ENCODE measurements at places on chromosomes 3 and 15. TPM values are rescaled to one million over a fixed set of nuclear protein-coding genes. Genes with fewer than 3 reads are reported as not detected.

- no peak overlapping the region for H3K4me3 ChIP-seq
- H3K4me1 ChIP-seq, result peaks cover 47% of the 10 kb centered on the region
- H3K27me3 ChIP-seq, result no peaks in the 10 kb centered on the region
- no peaks in the 10 kb centered on the region for H3K36me3 ChIP-seq
Observed at GRCh38 chr15:99425657-99426301, 140.0 kb upstream of the MEF2A start.

GRCh38 chr3:67018789-67019526 is 20.9 kb downstream of the KBTBD8 start:
- no peaks in the 10 kb centered on the region for H3K27me3 ChIP-seq
- no peak for DNase-seq
- H3K36me3 ChIP-seq, result no peaks in the 10 kb centered on the region

GRCh38 chr3:4492208-4493013 is 737 bp upstream of the ITPR1 start:
- peaks cover 31% of the 10 kb centered on the region for H3K4me1 ChIP-seq
- peak overlapping the region; percentile 35 for H3K27ac ChIP-seq
- H3K4me3 ChIP-seq, result peak overlapping the region; percentile 92
- H3K27me3 ChIP-seq, result no peaks in the 10 kb centered on the region
- DNase-seq, result peak; percentile 56

GRCh38 chr3:120129718-120130513 is 35.7 kb upstream of the GSK3B start:
- no peaks in the 10 kb centered on the region for H3K4me1 ChIP-seq
- H3K27ac ChIP-seq, result no peak overlapping the region
- no peak for DNase-seq

GRCh38 chr3:37611771-37612170 is 249.9 kb upstream of the CTDSPL start:
- no peak overlapping the region for H3K4me3 ChIP-seq
- H3K36me3 ChIP-seq, result no peaks in the 10 kb centered on the region
- H3K27me3 ChIP-seq, result no peaks in the 10 kb centered on the region
- no peak for DNase-seq

DNA sequence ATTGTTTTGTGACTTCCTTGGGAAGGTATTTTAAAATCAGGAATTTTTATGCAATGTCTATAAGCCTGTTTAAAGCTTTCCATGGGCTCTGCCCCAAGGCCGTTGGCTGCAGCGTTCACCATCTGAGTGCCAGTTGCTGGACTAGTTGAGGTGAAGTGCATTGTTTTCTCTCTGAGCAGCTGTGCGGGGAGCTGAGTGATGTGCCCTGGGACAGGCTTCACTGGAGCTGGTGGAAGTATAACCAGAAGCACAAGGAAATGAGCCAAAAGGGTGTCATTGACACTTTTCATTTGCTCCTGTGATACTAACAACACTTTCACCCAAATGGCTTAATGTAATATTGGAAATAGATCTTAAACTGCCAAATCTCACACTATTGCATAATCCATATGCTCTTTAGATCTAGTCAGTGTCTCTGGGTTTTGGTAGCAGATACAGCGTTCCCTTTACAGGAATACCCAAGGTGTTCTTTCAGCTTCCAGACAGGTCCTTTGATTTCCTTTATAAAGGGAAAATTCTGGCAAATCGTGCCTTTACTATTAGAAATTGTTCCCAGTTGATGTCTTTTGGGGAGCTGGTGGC is 29.2 kb downstream of the APH1B start:
- H3K36me3 ChIP-seq, result peaks cover 33% of the 10 kb centered on the region
- no peak overlapping the region for H3K4me3 ChIP-seq
- no peaks in the 10 kb centered on the region for H3K4me1 ChIP-seq
- H3K27ac ChIP-seq, result no peak overlapping the region
- DNase-seq, result no peak
- no peaks in the 10 kb centered on the region for H3K27me3 ChIP-seq

DNA sequence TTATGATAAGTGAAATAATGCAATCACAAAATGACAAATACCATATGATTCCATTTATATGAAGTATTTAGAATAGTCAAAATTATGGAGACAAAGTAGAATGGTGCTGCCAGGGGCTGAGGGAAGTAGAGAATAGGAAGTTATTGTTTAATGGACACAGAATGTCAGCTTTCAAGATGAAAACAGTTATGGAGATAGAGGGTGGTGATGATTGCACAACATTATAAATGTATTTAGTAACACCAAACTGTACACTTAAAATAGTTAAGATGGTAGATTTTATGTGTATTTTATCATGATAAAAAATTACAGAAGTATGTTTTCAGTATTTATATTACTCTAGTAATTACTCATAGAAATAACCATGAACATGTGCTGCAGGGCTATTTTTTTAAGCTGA is 100.8 kb upstream of the AZI2 start:
- no peaks in the 10 kb centered on the region for H3K27me3 ChIP-seq
- no peaks in the 10 kb centered on the region for H3K4me1 ChIP-seq
- DNase-seq, result no peak
- no peaks in the 10 kb centered on the region for H3K36me3 ChIP-seq
- H3K27ac ChIP-seq, result no peak overlapping the region

GRCh38 chr3:16741890-16742289 is 136.7 kb upstream of the DAZL start:
- no peaks in the 10 kb centered on the region for H3K27me3 ChIP-seq
- H3K4me1 ChIP-seq, result no peaks in the 10 kb centered on the region
- no peak overlapping the region for H3K27ac ChIP-seq
- no peaks in the 10 kb centered on the region for H3K36me3 ChIP-seq
- H3K4me3 ChIP-seq, result no peak overlapping the region

- H3K27ac ChIP-seq, result no peak overlapping the region
- H3K36me3 ChIP-seq, result no peaks in the 10 kb centered on the region
- H3K4me3 ChIP-seq, result no peak overlapping the region
- H3K27me3 ChIP-seq, result no peaks in the 10 kb centered on the region
Observed at GRCh38 chr15:77187751-77188464, 117.0 kb upstream of the TSPAN3 start.

DNA sequence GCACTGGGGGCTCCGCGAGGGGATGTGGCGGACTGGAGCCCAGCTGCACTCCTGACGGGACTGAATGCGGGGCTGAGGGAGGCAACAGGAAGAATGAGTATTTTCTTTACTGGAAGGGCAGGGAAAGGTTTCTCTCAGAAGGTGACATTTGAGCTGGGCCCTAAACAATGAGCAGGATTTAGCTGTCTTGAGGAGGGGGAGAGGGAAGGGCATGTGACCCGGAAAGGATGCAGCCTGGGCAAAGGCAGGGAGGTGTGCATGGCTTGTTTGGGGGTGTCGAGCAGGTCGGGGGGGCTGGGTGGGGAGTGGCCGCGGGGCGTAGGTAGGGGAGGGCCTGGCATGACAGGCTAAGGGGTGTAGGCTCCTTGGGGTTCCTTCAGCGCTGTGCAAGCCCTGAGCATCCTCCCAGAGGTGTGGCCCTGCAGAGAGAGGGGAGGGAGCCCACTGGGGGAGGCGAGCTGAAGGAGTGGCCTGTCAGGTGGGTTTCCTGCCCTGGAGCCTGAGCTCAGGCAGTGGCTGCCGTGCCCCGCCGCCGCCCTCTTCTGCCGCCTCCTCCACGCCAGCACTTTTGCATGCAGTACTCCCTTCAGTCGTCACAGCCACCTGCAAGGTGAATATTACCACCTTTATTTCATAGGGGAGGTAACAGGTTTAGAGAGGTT is 17.2 kb upstream of the ANKDD1A start:
- H3K4me3 ChIP-seq, result peak overlapping the region; percentile 58
- peak; percentile 82 for DNase-seq
- peaks cover 70% of the 10 kb centered on the region for H3K4me1 ChIP-seq
- no peaks in the 10 kb centered on the region for H3K36me3 ChIP-seq

DNA sequence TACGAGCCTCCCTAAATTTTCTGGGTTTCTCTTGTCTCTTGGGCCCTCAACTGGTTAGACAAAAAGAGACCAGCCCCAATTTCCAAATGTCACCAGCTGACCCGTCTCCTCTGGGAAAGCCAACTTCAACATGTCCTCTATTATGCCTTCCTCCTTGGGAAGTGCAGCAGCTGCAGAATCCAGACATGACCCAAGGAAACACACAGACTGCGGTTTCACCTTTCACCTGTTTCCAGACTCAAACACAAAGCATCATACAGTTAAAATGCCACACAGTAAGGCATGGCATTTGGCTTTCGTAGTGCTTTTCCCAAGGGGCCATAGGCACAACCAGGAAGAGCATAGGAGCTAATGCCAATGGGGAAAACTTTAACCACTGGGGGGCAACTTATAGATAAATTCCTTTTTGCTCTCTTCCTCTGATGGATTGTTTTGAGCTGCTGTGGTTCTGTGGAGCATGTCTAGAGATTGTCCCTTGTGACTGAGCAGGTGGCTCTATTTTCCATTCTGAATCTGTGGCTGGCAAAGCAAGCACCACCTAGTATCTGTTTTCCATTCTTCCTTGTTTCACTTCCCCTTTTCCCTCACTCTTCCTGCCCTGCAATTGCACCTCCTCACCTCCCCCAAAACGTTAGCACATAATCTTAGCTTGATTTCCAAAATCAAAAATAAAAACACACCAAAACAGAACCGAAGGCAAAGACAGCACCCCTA is 49.3 kb downstream of the HHLA2 start:
- H3K27ac ChIP-seq, result no peak overlapping the region
- H3K27me3 ChIP-seq, result no peaks in the 10 kb centered on the region
- H3K36me3 ChIP-seq, result no peaks in the 10 kb centered on the region
- no peaks in the 10 kb centered on the region for H3K4me1 ChIP-seq
- no peak for DNase-seq

DNA sequence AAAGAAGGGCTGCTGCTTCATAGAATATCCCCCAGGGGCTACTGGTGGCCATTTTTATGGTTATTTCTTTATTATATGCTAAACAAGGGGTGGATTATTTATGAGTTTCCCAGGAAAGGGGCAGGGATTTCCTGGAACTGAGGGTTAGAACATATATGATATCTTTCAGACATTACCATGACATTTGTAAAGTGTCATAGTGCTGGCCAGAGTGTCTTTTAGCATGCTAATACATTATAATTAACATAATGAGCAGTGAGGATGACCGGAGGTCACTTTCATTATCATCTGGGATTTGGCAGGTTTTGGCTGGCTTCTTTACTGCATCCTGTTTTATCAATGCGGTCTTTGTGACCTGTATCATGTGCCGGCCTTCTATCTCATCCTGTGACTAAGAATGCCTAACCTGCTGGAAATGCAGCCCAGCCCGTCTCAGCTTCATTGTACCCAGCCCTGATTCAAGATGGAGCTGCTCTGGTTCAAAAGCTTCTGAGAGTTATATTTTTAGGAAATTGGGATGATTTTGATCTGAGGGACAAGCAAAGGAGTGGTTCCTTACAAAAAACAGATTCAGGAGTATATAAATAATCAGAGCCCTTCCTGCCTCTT is 9.1 kb upstream of the ZBTB20 start:
- no peaks in the 10 kb centered on the region for H3K4me1 ChIP-seq
- H3K36me3 ChIP-seq, result no peaks in the 10 kb centered on the region
- H3K27ac ChIP-seq, result no peak overlapping the region

DNA sequence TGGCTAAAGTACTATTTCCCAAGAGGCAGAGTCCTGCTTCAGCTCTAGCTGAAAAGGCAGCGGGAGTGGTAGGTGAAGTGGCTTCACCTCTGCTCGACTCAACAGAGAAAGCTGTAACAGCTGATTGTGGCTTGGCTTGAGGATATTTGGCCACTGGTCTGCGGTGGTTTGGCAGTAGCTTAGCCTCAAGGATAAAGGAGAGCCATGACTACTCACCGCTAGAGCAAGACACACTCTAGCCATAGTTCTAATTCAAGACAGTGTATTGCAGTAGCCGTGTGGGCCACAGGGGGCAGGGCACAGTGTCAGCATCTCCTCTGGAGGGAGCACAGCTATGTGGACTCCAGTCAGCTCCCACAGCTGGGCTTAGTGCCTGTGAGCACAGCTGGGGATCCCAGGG is 23.5 kb downstream of the TPRG1 start:
- no peaks in the 10 kb centered on the region for H3K36me3 ChIP-seq
- no peaks in the 10 kb centered on the region for H3K4me1 ChIP-seq
- no peak for DNase-seq

GRCh38 chr3:73255609-73256029 is 194.2 kb downstream of the EBLN2 start:
- H3K27ac ChIP-seq, result no peak overlapping the region
- DNase-seq, result no peak
- H3K27me3 ChIP-seq, result no peaks in the 10 kb centered on the region
- no peaks in the 10 kb centered on the region for H3K4me1 ChIP-seq

GRCh38 chr3:40980467-40980866 is 218.8 kb upstream of the CTNNB1 start:
- no peak overlapping the region for H3K27ac ChIP-seq
- H3K36me3 ChIP-seq, result no peaks in the 10 kb centered on the region
- H3K4me1 ChIP-seq, result no peaks in the 10 kb centered on the region
- DNase-seq, result no peak
- no peaks in the 10 kb centered on the region for H3K27me3 ChIP-seq

- no peaks in the 10 kb centered on the region for H3K36me3 ChIP-seq
- H3K27me3 ChIP-seq, result no peaks in the 10 kb centered on the region
- no peaks in the 10 kb centered on the region for H3K4me1 ChIP-seq
Observed at GRCh38 chr15:99414755-99415731, 150.7 kb upstream of the MEF2A start.

DNA sequence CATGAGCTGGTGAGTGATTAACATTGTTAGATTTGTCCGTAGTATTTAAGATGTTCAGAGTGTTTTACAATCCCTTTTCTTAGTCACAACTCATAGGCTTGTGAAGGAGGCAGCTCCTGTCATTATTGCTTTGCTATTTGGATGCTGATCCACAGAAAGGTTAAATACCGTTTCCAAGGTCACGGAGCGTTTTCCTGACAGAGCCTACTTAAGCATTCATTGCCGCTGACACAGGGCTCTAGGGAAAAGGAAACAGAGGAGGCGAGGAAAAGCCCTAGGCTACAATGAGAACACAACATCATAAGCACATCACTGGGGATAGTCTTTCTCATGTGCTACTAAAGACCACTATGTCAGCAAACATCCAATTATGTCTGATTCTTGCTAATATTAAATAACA is 38.5 kb upstream of the CPB1 start:
- H3K4me3 ChIP-seq, result no peak overlapping the region
- DNase-seq, result no peak
- no peaks in the 10 kb centered on the region for H3K4me1 ChIP-seq
- no peaks in the 10 kb centered on the region for H3K27me3 ChIP-seq
- H3K36me3 ChIP-seq, result no peaks in the 10 kb centered on the region

GRCh38 chr3:121648219-121648958 is 12.3 kb downstream of the HCLS1 start:
- H3K4me3 ChIP-seq, result no peak overlapping the region
- no peak overlapping the region for H3K27ac ChIP-seq
- DNase-seq, result no peak
- peaks cover 9% of the 10 kb centered on the region for H3K4me1 ChIP-seq
- peaks cover 72% of the 10 kb centered on the region for H3K36me3 ChIP-seq
- no peaks in the 10 kb centered on the region for H3K27me3 ChIP-seq

DNA sequence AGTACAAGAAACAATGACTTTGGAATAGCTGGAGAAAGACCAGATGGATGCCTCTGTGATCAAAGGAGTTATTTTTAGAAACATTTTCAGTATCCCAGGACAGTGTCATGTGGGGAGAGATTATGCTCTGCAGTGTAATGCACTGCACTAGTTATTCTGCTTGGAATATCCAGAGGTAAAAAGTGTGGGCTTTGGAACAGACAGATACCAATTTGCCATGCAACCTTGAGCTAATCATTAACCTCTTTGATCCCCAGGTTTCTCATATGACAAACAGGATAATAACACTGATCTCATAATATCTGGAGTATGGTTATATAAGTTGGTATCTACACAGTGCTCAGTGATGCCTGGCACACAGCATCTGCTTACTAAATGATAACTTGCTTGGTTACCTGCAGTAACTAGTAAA is 12.2 kb upstream of the SLC7A14 start:
- H3K4me3 ChIP-seq, result no peak overlapping the region
- DNase-seq, result no peak
- no peak overlapping the region for H3K27ac ChIP-seq
- H3K36me3 ChIP-seq, result no peaks in the 10 kb centered on the region
- H3K4me1 ChIP-seq, result no peaks in the 10 kb centered on the region

The NMNAT3 gene
- 1.9 TPM for total RNA-seq

The PLSCR5 gene
- total RNA-seq, result not detected

The SLC22A14 gene
- 0.11 TPM for total RNA-seq

The ISLR2 gene
- total RNA-seq, result not detected

The GOLGA6B gene
- 0.22 TPM for total RNA-seq

The APH1B gene
- total RNA-seq, result 9.3 TPM

The LRRIQ4 gene
- total RNA-seq, result not detected
